Suprapubic skin (tissue), 4 donors: ENCODE measurements at places on chromosomes 16 and 17. TPM values are rescaled to one million over a fixed set of nuclear protein-coding genes. Genes with fewer than 3 reads are reported as not detected.

The CD300A gene
- 6.3 TPM for total RNA-seq

DNA sequence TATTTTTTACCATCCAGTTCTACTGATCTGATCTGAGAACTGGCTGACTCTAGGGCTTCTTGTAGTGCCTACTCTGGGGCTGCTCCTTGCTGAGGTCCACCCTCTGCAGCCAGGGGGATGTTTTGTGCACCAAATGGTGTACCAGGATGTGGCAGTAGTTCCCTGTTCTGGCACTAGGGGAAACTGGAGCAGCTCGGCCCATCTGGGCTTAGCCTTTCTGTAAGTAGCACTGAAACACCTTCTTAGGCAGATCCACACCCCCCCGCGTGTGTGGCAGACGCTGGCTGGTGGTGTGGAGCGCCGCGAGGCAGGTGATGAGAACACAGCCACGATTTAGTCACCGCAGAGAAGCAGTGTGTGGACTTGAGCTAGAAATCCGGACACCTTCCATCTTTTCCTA, 17.0 kb downstream of the DUSP14 start:
- no peak for DNase-seq

- DNase-seq = no peak
These were observed 161.0 kb upstream of the NLRP1 start for GRCh38 chr17:5745111-5745813.

DNA sequence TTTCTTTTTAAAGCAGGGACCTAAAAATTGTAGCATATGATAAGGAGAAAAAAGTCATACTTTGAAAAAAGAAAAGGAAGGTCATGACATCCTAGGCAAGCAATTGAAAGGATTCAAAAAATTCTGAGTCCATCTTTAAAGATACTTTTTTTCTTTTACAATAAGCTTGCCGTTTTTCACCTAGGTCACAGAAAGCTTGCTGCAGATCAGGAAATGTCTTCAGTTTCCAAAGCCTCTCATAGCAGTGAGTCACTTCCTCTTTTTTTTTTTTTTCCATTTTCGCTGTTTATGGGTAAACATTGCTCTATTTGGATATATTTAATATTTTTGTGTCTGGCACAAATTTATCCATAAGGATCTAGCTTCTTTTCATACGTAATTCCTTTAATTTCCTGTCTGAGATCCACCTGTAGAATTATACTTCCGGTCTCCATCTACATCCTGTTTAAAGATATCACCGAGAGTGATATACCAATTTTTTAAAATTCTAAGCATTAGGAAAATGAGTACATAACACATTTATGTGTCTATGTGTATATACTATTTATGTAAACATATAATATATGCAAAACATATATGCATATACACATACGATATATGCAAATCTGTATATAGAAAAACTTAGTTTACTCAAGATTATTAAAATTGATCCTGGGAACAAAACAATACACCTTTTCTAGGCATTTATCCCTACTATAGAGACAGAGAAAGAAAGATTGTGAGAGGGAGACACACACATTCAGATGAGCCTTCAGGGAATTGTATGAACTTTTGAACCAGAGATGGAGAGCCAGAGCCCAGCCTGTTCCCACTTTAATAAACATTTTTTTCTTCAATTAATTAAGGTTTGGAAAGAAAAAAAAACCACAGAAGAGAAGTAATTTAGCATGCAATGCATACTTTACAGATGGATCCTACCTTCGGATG, 134.4 kb downstream of the SKAP1 start:
- DNase-seq = no peak

- DNase-seq = no peak
These were observed 1.5 kb downstream of the SRCAP start for GRCh38 chr16:30700491-30700890.

DNA sequence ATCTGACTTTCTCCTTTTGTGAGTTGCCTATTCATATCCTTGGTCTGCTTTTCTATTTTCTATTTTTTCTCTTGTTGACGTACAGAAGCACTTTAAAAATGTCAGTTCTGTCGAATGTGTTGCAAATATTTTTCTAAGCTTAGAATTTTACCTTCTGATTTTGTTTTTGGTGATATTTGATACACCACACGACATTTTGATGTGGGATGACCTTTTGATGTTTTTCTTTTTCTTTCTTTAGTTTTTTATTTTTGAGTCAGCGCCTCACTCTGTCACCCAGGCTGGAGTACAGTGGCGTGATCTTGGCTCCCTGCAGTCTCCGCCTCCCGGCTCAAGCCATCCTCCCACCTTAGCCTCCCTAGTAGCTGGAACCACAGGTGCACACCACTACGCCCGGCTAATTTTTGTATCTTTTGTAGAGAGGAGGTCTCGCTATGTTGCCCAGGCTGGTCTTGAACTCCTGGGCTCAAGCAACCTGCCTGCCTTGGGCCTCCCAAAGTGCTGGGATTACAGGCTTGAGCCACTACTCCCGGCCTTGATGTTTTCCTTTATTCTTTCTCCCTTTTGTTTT, 39.6 kb downstream of the WSB1 start:
- peak; percentile 56 for DNase-seq

DNA sequence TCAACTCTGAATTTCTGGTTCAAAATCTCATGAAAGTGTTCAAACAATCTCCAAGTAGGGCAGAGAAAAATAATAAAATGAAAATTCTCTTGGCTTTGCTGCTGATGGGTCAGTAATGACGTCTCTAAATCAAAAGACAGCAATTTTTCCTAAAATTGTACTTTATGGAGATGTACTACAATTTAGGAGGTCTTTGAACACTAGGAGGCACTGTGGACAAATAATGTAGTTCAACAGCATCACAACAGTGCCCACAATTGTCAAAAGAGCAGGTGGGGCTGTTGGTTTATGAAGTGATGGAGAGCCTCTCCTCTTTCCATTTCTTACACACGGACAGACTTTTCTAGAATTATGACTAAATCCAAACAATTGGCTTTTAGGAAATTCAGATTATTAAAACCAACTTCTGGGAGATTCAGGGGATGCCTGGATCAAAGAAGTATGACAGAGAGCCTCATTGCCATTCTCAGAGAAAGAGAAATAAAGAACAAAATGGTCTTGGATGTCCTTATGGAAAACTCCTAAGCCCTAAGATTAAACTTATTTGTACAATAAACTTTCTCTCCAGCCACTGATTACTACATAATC, 23.8 kb downstream of the EZH1 start:
- no peak for DNase-seq
